ENCODE measurements at places on chromosomes 3 and 15.

GRCh38 chr15:66802025-66803001 is 100.3 kb downstream of the SMAD6 start:
- peaks cover 23% of the 10 kb centered on the region for H3K4me1 ChIP-seq
- no peak for DNase-seq
- H3K27ac ChIP-seq, result peak overlapping the region; percentile 77
- no peak overlapping the region for H3K4me3 ChIP-seq
- H3K27me3 ChIP-seq, result no peaks in the 10 kb centered on the region

GRCh38 chr15:90960298-90961091 is 5.8 kb downstream of the RCCD1 start:
- H3K27me3 ChIP-seq, result no peaks in the 10 kb centered on the region
- H3K27ac ChIP-seq, result no peak overlapping the region
- H3K4me1 ChIP-seq, result peaks cover 52% of the 10 kb centered on the region
- no peak overlapping the region for H3K4me3 ChIP-seq
- DNase-seq, result no peak

- H3K27me3 ChIP-seq, result no peaks in the 10 kb centered on the region
- no peak overlapping the region for H3K4me3 ChIP-seq
- peaks cover 7% of the 10 kb centered on the region for H3K4me1 ChIP-seq
- DNase-seq, result no peak
Measured at GRCh38 chr3:185767002-185767688, 57.7 kb downstream of the IGF2BP2 start.

DNA sequence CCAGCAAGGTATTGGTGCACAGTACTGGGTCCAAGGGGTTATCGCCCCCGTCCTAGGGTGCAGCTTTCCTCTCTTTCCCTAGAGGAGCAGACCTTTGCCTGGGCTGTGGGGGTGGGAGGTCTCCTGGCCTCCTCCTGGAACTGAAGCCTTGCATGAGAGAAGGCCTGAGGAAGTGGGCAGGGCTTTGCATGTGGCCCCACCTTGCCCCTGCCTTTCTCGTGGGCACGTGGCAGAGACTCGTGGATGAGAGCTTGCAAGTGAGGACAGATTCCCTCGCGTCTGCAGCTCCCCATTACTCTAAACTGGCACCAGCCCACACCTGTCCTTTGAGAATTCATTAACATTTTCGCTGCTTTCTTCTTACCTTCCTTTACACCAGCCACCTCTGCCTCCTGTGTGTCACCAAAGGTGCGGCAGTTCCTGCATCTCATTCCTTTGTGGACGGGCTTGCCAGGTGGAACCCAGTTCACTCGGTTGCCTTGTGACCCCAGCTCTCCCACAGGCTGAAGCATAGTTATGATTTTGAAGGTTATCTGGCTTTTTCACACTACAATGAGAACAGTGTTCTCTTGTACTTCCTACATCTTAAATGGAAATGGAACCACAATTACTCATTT is 40.9 kb upstream of the NR2C2 start:
- DNase-seq, result no peak
- peaks cover 5% of the 10 kb centered on the region for H3K4me1 ChIP-seq
- H3K27me3 ChIP-seq, result no peaks in the 10 kb centered on the region
- H3K27ac ChIP-seq, result no peak overlapping the region
- H3K4me3 ChIP-seq, result no peak overlapping the region
- H3K36me3 ChIP-seq, result no peaks in the 10 kb centered on the region

- H3K4me1 ChIP-seq, result peaks cover 9% of the 10 kb centered on the region
- H3K36me3 ChIP-seq, result no peaks in the 10 kb centered on the region
- H3K27me3 ChIP-seq, result no peaks in the 10 kb centered on the region
- no peak overlapping the region for H3K4me3 ChIP-seq
- DNase-seq, result no peak
Measured at GRCh38 chr15:52014616-52015015, 4.4 kb upstream of the MAPK6 start.

GRCh38 chr3:134149286-134149685 is 101.4 kb downstream of the RYK start:
- H3K27ac ChIP-seq, result no peak overlapping the region
- no peak for DNase-seq
- no peaks in the 10 kb centered on the region for H3K27me3 ChIP-seq

DNA sequence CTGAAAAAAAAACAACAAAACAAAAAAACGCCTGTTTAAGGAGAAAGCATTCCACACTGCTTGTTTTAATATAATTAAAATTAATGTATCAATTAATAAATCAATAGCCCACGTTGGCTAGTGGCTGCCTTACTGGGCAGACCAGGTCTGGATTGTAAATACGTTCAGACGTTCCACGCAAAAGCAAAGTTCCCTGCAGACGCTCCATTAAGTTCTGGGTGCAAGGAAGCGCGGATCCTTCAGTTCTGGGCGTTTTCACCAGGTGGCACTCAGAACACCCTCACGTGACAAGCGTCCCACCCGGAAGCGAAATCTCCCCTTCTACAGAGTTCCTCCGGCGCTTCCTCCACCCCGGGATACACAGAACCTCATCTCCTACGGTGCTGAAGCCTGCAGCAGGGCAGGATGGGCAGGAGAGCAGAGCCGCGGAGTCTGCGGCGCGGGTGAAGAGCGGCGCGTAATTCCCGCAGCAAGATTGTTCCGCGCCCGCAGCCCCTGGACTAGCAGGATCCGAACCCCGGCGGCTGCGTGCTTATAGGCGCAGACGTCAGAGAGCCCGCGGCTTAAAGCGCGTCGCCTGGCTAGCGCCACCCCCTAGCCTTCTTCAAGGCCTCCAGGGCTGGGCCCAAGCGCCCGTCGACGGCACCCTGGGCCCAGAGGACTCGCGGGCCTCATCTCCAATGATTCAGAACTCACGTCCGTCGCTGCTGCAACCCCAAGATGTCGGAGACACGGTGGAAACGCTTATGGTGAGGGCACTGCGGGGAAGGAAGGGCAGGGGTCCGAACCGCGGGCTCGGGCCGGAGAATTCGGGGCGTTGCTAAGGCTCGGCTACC is at the start of gene SLC25A38:
TSS of gene SLC25A38 (plus strand) at position 326 of the 836 bp plus-strand sequence. CDS start at position 681, 355 bp downstream.
- peaks cover 19% of the 10 kb centered on the region for H3K4me1 ChIP-seq
- H3K4me3 ChIP-seq, result peak within 1 kb of the TSS; percentile 93
- H3K36me3 ChIP-seq, result no peaks in the 10 kb centered on the region
- H3K27ac ChIP-seq, result peak within 1 kb of the TSS; percentile 96

DNA sequence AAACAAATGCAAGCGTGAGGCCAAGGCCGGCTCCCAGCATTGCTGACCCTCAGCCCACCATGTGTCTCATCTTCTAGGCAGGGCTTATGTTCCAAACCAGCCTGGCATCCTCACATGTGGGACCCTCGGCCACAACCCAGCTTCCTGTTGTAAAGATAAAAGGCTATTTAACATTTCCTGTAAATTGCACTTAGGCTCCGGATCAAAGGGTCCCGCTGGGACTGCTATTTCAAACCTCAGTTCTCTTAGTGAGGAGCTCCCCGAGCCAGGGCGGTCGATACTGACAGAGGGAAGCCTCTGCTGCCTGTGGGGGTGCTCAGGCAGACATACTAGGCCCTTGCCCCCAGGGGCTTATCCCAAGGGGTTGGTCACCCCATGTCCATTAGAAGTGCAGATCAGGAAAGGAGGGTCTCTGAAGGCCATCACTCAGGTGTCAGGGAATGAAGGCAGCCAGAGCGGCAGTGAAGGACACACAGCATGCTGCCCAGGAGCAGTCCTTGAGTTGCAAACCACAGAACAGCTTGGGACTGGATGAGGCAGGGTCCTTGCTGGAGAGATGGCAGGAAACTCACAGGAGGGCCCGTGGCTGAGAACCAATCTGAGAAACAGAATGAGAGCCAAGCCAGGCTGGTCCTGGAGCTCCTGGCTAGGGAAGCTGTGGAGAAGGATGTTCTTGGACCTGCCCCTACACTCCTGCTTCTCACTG is 239.9 kb downstream of the TLE3 start:
- no peaks in the 10 kb centered on the region for H3K36me3 ChIP-seq
- H3K27me3 ChIP-seq, result peaks cover 3% of the 10 kb centered on the region
- peaks cover 24% of the 10 kb centered on the region for H3K4me1 ChIP-seq

- no peaks in the 10 kb centered on the region for H3K4me1 ChIP-seq
- H3K4me3 ChIP-seq, result no peak overlapping the region
- no peak for DNase-seq
- no peaks in the 10 kb centered on the region for H3K27me3 ChIP-seq
- H3K27ac ChIP-seq, result no peak overlapping the region
Measured at GRCh38 chr3:142641504-142641903, 45.3 kb downstream of the PLS1 start.

DNA sequence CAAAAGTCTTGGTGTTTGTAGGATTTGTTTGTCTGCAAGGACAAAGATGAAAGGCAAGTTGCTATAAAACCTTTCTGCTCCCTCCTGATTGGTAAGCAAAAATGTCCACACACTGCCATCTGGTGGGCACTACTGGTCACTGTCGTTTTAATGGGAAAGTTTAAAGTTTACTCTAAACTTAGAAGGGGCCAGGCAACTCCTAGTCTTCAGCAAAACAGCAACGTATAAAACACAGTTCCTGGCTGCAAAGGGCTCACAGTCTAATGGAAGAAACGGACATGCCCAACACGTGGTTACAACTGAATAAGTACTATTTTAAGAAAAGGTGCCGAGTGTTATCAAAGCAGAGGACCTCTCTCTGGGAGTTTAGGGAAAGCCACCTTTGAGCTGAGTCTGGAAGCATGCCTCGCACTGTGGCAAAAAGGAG is 23.7 kb upstream of the TPRG1 start:
- no peak overlapping the region for H3K4me3 ChIP-seq
- DNase-seq, result peak; percentile 54
- H3K36me3 ChIP-seq, result no peaks in the 10 kb centered on the region
- no peaks in the 10 kb centered on the region for H3K27me3 ChIP-seq
- H3K27ac ChIP-seq, result no peak overlapping the region

GRCh38 chr3:119160815-119161214 is 12.6 kb upstream of the UPK1B start:
- H3K27ac ChIP-seq, result no peak overlapping the region
- DNase-seq, result no peak
- no peak overlapping the region for H3K4me3 ChIP-seq
- H3K4me1 ChIP-seq, result no peaks in the 10 kb centered on the region
- no peaks in the 10 kb centered on the region for H3K36me3 ChIP-seq

DNA sequence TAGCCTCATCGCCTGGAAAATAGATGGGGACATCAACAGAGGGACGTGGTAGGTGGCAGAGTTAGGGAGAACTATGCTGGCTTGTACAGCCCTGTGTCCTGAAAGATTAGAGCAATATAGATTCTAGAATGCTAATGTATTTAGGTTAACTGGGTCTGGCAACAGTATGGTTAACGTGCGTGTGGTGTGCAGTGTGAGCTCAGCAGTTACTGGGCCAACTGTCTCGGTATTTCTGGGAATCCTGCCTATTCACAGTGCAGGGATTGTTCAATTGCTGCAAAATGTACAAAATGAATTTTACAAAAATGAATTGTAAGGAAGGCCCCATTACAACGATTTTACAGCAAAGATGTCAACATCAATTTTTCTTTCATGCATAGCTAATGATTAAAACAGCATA is 20.6 kb downstream of the MEIS2 start:
- no peak for DNase-seq
- no peaks in the 10 kb centered on the region for H3K27me3 ChIP-seq
- peaks cover 2% of the 10 kb centered on the region for H3K4me1 ChIP-seq
- no peak overlapping the region for H3K27ac ChIP-seq

DNA sequence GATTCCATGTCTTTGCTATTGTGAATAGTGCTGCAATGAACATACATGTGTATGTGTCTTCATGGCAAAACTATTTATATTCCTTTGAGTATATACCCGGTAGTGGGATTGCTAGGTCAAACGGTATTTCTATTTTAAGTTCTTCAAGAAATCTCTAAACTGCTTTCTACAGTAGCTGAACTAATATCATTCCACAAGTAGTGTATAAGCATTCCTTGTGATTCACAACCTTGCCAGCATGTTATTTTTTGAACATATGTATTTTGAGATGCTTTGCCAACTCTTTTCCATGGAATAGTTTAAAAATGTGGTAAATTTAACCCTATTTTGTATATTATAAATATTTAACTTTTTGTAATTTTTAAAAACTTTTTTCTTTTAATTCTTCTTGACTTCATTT is 592.7 kb upstream of the NAALADL2 start:
- H3K36me3 ChIP-seq, result no peaks in the 10 kb centered on the region
- H3K4me1 ChIP-seq, result no peaks in the 10 kb centered on the region
- H3K27ac ChIP-seq, result no peak overlapping the region
- no peak overlapping the region for H3K4me3 ChIP-seq

GRCh38 chr3:22012471-22012870 is 261.5 kb upstream of the ZNF385D start:
- no peak overlapping the region for H3K4me3 ChIP-seq
- H3K27ac ChIP-seq, result no peak overlapping the region
- H3K36me3 ChIP-seq, result no peaks in the 10 kb centered on the region
- DNase-seq, result no peak
- no peaks in the 10 kb centered on the region for H3K4me1 ChIP-seq

- H3K4me3 ChIP-seq, result no peak overlapping the region
- peaks cover 22% of the 10 kb centered on the region for H3K36me3 ChIP-seq
- H3K4me1 ChIP-seq, result peaks cover 21% of the 10 kb centered on the region
- H3K27me3 ChIP-seq, result no peaks in the 10 kb centered on the region
Measured at GRCh38 chr3:195111319-195111705, 159.6 kb downstream of the XXYLT1 start.

DNA sequence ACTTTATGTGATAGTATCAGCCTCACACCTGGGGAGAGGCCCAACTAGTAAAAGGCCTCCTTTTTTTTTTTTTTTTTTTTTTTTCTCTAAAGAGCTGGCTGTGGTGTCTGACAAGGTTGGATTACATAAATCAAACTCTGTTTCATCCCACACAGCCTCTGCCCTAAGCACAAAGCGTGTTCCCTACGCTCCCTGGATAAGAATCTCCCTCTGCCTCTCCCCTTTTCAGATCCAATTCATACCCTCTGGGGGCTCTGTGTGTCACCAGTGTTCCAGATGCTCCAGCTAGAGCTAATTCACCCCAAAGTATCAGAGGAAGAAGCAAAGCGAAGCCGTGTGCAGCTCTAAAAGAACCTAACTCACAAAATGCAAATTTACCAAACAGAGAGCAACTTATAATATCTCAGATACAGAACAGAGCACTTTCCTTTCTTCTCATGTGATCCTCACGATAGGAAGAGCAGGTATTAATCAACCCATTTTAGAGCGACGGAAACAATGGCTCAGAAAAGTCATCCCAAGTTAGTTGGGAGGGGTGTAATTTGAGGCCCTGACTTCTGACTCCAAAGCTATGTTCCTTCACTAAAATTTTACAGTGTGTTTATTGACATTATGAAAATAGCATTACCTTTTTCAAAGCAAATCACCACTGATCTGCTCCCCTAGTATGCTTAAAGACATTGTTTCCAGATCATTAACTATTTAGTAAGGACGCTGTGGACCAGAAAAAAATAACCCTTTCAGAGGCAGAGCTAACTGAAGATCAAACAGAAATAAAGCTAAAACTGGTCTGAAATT is 12.4 kb downstream of the BMF start:
- H3K36me3 ChIP-seq, result no peaks in the 10 kb centered on the region
- H3K4me3 ChIP-seq, result no peak overlapping the region
- H3K4me1 ChIP-seq, result peaks cover 54% of the 10 kb centered on the region
- peak; percentile 74 for DNase-seq
- H3K27ac ChIP-seq, result peak overlapping the region; percentile 6

GRCh38 chr15:100245487-100245820 is 96.3 kb downstream of the ADAMTS17 start:
- H3K27ac ChIP-seq, result no peak overlapping the region
- DNase-seq, result no peak
- H3K4me3 ChIP-seq, result no peak overlapping the region

- no peak overlapping the region for H3K27ac ChIP-seq
- H3K36me3 ChIP-seq, result no peaks in the 10 kb centered on the region
Measured at GRCh38 chr3:78050276-78051065, 1010.6 kb downstream of the ROBO2 start.
